ENCODE measurements at places on chromosomes 7 and 10.

GRCh38 chr7:105036217-105037168 lies 22.5 kb downstream of the KMT2E start:
- DNase-seq: no peak

- no peak for DNase-seq
Observed at GRCh38 chr7:148783801-148784527, 85.3 kb downstream of the CUL1 start.

DNA sequence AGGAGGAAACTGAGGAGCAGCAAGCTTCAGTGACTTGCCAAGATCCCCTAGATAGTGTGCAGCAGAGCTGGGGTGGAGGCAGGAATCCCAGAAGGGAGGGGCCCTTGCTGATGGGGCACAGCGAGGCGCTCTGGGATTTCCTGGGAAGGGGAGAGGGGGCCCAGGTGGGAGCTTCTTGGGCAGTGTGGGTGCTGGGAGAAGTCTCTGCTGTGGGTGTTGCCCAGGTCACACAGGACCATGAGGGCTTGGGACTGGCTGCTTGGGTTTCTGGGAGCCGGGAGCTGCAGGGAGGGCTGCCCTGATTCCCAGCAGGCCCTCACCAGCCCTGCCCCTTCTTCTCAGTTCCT lies 55.2 kb downstream of the TSPAN15 start:
- no peak for DNase-seq

DNA sequence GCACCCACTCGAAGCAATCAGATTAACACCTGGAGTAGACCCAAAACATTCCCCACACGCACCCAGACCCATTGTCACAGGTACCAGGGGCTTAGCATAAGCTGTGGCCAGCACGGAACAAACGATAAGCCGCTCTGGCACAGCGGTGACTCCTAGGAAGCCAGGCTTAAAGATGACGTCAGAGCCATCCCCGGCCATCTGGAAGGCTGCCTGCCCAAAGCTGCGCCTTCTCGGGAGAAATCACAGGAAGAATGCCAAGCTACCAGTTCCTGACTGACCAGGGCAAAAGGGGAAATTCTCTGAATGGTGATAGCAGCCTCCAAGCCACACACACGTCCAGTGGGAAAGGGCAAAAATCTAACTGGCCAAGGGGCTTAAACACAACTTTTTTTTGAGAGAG lies 13.0 kb upstream of the WIPI2 start:
- DNase-seq: no peak

- no peak for DNase-seq
Observed at GRCh38 chr7:8761731-8762130, 328.3 kb downstream of the NXPH1 start.

- DNase-seq: no peak
Observed at GRCh38 chr7:31939076-31939475, 131.1 kb downstream of the PDE1C start.

DNA sequence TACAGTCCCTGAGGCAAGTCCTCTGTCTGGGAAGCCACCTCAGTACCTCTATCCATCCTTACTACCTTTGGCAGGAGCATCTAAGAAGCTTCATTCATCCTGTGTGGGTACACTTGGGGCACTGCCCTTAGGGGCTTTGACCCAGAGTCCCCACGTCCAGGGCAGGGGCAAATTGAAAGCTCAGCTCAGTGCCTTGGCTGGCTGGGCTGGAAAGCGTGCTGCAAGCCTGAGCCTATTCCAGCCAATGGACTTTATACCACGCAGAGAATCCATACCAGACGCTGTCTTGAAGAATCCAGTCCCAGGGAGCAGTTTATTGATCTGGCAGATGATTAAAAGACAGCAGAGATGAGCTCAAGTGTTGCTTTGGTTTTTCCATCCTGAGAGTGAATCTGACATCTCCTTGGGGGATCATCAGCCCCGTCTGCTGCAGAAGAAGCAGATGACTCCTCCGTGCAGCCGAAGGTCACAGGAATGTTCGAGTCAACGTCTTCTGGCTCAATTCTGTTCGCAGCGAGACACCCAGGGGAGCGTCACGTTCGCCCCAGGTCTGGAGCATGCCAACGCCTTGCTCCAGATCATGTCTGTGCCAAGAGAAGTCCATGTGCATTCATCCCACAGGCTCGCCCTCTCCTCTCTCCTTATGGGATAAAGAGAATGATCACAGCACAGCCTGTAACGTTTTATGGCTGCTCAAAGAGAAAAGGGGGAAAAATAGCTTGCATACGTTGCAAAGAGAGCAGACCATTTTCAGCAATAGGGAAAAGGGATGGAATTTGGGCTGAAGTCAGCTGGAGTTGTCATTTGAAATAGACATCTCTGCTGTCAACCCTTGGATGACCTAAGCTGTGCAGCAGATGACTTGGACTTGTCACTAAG lies 35.8 kb upstream of the LYZL1 start:
- no peak for DNase-seq

GRCh38 chr10:12419262-12419847 lies 70.0 kb downstream of the CAMK1D start:
- DNase-seq: no peak

DNA sequence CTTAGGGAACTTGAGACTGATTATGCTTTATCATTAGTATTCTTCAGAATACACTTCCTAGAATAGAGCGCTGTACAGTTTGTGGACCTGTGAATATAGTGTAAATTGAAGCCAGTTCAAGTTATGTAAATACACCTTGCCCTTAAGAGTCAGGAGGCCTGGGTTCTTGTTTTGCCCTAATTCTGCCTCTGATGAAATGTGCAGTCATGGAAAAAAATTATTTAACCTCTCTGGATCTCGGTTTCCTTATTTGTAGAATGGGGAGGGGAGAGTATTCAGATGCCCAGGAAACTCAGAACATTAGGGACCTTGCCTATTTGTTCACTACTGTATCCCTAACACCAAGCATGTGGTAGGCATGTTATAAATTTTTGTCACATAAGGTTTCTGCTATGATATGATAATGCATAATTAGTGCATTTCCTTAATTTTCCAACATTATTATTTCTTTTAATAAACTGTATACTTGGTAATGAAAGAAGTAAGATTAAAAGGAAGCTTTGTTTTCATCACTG lies 1.3 kb downstream of the EXOC6 start:
- no peak for DNase-seq

DNA sequence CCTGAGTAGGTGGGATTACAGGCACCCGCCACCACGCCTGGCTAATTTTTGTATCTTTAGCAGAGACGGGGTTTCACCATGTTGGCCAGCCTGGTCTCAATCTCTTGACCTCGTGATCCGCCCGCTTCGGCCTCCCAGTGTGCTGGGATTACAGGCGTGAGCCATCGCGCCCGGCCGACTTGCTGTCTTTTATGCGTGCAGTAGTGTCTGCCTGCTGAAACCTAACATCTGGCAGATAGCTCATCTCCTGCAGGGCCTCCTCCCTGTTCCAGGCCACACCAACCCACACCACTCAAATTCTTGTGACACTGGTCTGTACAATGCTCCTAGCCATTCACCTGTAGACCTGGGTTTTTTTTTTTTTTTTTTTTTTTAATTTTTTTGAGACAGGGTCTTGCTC lies 41.5 kb downstream of the BAIAP2L1 start:
- DNase-seq: no peak
